ENCODE measurements at places on chromosomes 3 and 15.

- no peak for DNase-seq
These were observed 345.7 kb upstream of the UMPS start for GRCh38 chr3:124384527-124384926.

- DNase-seq = peak; percentile 97
These were observed 18.1 kb downstream of the CSPG4 start for GRCh38 chr15:75694241-75695182.

DNA sequence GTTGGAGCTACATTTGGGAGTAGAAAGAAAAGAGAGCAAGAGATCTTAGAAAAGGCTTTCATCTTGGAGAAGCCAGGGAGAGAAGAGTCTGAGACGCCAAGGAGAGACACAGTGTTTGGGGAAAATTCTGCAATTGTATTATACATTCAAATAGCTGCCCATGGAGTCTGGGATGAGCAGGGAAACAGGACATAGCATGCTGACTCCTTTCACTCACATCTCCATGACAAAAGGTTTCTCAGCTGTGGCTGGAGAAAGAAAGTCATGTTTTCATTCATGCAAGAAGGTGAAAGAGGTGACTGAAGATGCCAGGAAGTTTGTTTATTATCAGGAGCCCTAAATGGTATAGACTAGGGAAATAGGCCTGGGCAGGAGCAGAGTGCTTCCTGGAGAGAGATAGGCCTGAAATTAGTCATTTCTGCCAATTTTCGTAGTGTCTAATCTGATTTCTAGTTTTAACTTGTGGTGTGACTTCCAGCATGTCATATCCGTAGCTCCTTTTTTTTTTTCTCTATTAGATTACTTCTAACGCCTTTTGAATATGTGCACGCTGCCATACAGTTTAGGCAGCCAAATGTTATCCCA, 34.1 kb downstream of the ACP3 start:
- DNase-seq = no peak

DNA sequence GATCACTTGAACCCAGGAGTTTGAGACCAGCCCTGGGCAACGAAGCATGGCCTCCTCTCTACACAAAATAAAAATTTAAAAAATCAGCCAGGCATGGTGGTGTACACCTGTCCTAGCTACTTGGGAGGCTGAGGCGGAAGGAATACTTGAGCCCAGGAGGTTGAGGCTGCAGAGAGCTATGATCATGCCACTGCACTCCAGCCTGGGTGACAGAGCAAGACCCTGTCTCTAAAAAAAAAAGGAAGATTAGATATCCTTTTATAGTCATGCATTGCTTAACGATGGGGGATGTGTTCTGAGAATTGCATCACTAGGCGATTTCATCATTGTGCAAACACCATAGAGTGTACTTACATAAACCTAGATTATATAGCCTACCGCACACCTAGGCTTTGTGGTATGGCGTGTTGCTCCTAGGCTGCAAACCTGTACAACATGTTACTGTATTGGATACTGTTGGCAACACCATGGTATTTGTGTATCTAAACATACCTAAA, 12.6 kb downstream of the ALAS1 start:
- DNase-seq = peak; percentile 52

GRCh38 chr3:53938645-53939044, 47.0 kb upstream of the SELENOK start:
- DNase-seq = peak; percentile 46

DNA sequence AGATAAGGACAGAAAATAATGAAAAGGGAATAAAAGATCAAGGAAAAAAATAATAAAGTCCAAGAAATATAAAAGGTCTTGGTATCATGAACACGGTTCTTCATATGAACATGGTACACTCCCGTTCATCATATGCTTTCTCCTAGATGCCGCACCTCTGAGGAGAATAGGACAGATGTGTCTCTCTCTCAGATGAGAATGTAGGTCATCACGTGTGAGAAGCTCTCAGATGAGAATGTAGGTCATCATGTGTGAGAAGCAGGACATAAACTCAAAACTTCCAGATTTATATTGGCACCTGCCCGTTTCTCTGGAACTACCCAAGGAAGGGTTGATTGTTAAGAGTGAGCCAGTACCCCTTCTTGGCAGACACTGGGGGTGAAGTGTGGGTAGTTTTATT, 29.9 kb upstream of the IQCF6 start:
- DNase-seq = no peak

DNA sequence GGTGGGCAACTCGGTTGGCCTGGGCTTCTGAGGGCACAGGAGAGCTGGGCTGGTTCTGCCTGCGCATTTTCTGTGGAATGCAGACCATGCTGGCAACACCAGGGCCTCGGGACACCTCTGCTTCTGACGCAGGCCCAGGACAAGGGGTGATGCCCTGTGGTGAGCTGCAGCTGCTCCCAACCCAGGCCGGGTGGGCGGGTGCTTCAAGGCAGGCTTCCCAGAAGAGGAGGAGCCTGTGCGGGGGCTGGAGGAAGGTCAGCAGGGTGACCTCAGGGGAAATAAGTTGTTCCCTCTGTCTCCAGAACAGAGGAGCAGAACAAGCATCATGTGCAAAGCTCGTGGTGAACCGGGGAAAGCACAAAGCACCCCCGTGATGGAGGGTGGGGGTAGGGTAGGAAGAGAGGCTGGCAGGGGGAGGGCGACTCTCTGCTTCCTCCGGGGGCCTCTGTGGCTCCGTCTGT, 11.0 kb upstream of the PLXNA1 start:
- peak; percentile 13 for DNase-seq

DNA sequence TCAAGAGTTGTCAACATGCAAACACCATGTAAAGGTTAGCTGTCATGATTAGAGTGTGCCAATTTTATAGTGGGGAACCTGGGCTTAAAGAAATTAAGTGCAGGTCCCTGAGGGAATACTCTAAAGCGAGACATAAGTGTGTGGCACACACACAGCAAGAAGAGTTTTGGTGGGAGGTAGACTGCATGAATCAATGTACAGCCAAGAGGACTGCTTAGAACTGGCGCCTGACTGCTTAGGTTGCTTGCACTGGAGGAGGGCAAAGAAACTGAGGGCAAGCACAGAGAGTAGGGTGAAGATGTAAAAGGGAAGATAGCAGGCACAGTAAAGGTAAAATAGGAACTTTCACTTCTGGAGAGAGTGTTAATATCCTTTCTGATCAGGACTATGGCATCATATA, 184.9 kb downstream of the SOX2 start:
- DNase-seq = no peak

DNA sequence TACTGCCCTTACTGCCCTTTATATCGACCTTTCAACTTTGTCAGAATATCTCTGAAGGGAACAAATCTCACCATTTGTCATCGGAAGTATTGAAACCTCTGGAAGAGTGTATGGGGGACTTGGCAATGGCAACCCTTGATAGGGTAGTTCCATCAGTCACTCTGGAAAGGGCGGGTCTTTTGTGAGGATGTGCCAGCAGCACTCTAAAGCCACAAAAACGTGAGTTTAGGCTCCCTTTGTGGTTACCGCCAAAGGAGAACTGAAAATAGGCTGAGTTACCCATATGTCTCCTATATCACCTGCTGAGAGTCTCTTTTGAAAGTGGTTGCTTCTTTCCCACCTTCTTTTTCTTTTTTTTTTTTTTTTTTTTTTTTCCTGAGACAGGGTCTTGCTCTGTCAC, 296.8 kb upstream of the CHRM5 start:
- DNase-seq = no peak

DNA sequence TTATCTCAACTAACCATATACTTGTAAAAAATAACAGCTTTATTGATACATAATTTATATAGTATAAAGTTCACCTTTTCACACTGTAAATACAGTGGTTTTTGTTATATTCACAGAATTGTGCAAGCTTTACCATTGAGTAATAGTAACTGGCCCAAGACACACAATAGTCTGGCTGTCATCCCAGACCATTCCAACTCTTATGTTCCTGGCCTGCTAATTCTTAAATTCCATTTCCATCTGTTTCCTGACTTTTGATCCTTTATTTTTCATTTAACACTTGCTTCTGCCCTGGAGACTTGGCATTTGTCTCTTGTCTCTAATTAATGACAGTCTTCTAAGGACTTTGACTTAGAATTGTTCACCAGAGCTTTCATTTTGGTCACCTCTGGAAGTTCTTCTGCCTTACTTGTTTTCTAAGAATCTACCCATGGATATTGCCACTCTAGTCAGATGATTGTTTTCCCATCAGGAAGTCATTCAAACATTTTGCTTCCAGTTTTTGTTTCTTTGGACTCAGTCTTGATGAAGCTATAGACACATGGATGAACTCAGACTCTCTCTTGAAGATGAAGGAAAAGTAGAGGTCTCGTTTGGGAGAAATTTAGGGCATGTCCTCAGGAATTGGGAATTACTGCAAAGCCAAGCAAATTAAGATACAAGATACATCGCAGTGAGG, 27.2 kb upstream of the PLSCR4 start:
- peak; percentile 93 for DNase-seq

- DNase-seq = no peak
These were observed 144.7 kb upstream of the ANKRD28 start for GRCh38 chr3:15942462-15942861.

GRCh38 chr15:84752700-84753099, 4.3 kb downstream of the ZNF592 start:
- DNase-seq = no peak

- no peak for DNase-seq
These were observed 14.4 kb downstream of the ALDH1L1 start for GRCh38 chr3:126166009-126166408.

DNA sequence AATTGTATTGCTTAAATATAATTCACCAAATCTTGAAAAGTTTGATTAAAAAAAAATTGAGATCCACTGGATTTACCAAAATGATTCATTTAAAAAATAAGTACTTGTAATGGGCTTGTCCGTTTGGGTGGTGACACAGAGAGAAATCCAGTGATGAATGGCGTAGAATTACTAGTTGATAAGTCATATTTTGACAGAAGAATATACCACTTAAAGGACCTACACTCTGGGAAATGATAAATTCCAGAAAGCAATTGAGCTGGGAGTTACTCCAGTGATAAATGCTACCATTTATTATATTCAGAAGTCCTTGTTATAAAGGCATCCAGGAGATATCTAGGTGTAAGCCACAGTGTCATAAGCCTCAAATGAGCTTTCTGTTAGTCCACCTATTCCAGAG, 141.8 kb upstream of the CFAP20DC start:
- no peak for DNase-seq

DNA sequence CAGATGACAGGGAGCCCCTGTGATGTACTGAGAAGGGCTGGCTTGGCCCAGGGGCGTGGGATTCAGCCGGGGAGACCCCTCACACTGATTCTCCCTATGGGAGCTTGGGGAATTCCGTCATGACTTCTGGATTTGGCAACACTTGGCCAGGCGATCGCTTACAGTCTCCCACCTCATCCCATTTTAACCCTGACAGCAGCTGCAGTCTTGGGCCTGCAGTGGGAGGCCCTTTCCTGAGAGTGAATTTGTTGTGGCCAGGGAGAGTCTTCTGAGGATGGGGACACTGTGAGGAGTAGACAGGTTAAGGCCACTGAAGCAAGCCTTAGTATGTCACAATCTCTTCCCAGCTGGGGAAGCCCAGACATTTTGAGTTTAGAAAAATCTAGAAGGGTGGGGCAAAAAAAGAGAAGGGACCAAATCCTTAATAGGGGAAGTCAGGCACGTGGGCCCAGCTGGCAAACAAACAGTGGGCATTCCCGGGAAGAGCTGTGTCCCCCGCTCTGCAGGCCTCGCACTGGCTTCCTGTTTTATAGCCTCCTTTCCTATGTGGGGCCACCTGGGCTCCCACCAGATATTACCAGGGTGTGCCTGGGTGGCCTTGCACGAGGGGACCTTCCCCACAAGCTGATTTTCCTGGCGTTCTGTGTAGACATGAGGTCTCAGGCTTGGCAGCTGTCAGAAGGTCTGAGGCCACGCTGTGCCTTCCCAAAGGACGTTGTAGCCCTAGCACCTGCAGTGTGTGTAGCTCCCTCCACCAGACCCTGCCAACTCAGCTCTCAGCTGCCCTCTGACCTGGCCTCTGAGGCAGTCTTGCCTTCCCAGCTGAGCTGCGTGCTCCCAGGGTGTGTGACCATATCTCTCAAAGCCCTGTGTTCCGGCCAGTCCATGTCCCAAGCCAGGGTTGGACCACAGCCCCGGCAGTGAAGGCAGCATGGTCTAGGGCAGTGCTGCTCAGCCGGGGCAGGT, 64.5 kb downstream of the FEM1B start:
- no peak for DNase-seq

- DNase-seq = peak; percentile 93
These were observed 47.6 kb downstream of the SLMAP start for GRCh38 chr3:57803647-57804081.

DNA sequence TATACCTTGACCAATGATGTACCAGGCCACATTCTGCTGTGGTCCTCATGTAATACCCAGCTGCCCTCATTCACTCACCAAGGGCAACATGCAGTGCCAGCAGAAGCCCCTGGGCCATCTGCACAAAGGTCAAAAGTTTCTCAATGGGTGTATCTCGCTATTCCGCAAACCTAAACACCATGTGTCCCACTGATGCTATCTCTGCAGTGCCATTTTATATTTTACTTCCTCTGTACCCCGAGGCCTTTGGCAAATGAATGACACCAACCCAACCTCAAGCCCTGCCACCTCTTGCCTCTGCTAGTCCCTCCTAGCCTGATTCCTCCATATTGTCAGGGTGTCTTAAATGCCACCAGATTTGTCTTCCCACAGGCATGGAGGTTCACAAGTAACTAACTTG, 59.2 kb downstream of the AAGAB start:
- no peak for DNase-seq

DNA sequence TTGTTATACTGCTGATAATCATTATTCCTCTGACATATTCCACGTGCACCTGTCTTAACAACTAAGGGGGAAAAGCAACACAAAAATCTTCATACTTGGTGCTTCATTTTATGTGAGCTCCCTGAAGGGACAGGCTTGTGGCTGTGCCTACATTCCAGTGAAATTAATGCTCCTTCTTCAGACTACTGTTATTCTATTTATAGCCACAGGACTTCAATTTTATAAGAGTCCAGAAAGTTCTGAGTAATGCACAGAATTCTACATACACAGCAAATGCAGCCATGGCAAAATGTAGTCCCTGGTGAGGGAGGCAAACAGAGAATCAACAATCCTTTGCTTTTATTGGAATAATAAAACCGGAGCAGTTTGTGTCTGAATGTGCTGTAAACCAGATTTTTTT, 417.1 kb downstream of the RBMS3 start:
- DNase-seq = peak; percentile 81

- DNase-seq = no peak
These were observed 333.8 kb upstream of the UMPS start for GRCh38 chr3:124396339-124396950.

DNA sequence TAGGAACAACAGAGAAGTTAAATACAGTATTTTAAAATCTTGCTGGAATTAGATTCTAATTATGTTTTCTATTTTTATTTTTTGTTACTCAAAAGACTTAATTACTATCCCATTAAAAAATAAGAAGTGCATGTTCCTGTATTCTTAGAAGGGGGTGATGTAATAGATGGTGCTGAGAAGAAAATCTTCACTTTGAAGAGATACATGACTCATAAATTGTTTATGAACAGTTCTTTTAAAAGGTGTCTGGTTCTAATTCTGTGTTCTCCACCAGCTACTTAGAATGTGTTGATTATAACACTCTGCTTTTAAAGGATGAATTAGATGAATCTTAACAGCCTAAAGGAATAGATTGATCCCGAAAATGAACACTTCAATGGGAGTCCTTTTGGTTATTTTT, 8.2 kb downstream of the RCN2 start:
- DNase-seq = no peak
